ENCODE measurements at places on chromosomes 1 and 21. TPM values are rescaled to one million over a fixed set of nuclear protein-coding genes. Genes with fewer than 3 reads are reported as not detected.

The HSF2BP gene
- 1.1 TPM for total RNA-seq

The IBA57 gene
- total RNA-seq = 3.7 TPM

The AMPD1 gene
- not detected for total RNA-seq

The CD101 gene
- not detected for total RNA-seq

The C1QA gene
- not detected for total RNA-seq

DNA sequence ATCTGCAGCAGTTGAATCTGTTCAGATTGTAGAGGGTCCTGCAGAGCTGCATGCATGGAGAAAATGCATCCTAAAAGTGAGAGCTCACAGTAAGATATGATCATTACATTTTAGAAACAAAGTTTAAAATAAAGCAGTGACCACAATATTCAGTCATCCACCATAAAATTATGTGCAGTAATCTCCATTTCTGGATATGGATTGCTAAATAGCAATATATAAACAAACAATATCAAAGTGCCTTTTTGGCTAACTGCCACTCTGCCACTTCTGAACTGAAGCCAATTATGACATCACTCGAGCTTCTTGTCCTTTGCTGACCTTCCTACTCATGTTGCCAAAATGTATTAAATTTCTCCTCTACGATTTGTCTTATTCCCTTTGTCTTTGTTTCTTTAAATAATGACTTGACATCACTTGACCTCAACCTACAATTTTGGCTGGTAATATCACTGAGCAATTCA lies 262.0 kb upstream of the CXADR start:
- DNase-seq = no peak

DNA sequence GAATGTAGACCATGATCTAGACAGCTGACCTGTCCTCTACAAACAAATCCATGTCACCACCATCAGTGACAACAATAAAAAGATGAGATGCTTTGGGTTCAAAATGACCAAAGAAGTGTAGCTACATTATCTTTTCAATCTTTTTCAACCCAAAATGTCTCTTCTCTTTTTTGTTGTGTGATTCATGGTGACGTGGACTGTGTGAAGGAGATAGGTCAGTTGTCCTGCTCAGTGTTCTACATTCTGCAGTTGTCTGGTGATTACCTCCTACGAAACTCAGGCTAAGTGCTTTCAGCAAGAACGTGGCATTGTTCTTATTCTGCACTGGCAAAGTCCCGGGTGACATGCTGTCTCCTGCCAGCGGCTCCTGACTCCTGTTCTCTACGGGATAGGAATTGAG lies 73.1 kb downstream of the PRKAB2 start:
- no peak for DNase-seq
